ENCODE measurements at places on chromosomes 4 and X. TPM values are rescaled to one million over a fixed set of nuclear protein-coding genes. Genes with fewer than 3 reads are reported as not detected.

DNA sequence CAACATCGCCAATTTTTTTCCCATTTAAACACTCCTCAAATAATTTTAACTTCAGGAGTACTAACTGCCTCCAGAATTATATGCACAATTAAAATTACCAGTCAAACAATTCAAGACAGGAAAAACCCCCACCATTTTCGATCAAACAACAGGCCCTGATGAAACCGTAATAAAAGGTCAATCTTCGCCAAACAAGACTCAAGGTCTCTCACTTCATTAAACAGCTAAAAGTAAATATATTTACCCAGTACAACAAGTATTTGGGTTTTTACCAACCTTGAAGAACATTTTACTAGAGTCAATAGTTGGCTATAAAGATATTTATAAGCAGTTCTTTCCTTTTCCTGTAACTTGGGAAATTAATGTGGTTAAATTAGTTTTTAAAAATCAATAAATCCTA is 28.3 kb downstream of the RFC1 start:
- no peak for DNase-seq

GRCh38 chr4:38919494-38919893 is 51.9 kb downstream of the FAM114A1 start:
- no peak for DNase-seq

GRCh38 chr4:151689211-151689991 is 71.4 kb downstream of the GATB start:
- no peak for DNase-seq

DNA sequence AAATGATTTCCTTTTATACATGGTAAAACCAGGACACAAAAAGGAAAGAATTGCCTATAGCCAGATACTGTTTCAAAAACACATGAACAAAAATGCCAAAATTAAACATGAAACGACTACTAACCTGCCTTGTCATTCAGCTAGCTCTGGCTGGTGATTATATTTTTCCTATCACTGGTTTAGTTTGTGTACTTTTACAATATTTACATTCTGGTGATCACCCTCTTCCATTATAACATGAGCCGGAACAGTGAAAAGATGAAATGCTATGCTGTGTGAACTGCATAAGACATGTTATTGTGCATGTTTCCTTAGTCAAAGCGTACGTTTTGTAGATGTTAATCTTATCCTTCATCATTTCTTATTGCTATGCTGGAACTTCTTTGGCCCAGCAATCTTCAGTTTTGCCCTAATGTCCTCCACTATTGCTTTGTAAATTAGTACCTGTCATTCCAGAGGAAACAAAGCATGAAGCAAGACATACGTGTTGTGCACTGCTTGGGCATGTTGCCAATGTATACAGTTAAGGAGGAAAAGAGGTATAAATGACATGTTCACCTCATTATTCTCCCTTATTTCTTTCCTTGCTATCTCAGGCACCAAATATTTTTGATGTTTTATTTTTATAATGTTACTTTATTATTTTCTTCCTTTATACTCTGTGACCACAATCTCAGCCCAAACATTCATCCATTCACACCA is 386.3 kb downstream of the ARHGAP24 start:
- peak; percentile 11 for DNase-seq

- DNase-seq = no peak
Observed at GRCh38 chrX:4963432-4963831, 1250.0 kb upstream of the PRKX start.

- no peak for DNase-seq
Observed at GRCh38 chrX:144295921-144296320, 412.1 kb downstream of the UBE2NL start.

- no peak for DNase-seq
Observed at GRCh38 chr4:133143775-133144430, 5.2 kb upstream of the PCDH10 start.

- DNase-seq = no peak
Observed at GRCh38 chr4:140031706-140032105, 122.3 kb downstream of the MAML3 start.

DNA sequence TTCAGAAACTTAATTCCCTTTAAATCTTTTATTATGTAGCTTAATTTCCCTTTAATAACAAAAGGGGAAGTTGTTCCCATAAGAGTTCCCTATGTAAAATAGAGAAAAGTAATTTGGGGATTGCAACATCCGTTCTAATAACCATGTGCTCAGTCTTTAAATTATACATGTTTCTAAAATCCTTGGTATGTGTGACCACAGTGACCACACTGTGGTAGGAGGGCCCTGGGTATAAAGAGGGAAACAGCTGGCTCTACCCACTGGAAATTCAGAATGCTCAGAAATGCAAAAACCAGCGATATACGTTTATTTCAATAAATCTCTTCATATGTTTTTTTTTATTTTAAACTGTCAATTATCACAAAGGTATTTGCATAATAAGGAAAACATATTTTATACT is 219.1 kb downstream of the FGF13 start:
- no peak for DNase-seq

- DNase-seq = no peak
Observed at GRCh38 chr4:108559068-108559793, 61.1 kb upstream of the RPL34 start.

- DNase-seq = no peak
Observed at GRCh38 chr4:125620066-125620860, 305.5 kb downstream of the FAT4 start.

DNA sequence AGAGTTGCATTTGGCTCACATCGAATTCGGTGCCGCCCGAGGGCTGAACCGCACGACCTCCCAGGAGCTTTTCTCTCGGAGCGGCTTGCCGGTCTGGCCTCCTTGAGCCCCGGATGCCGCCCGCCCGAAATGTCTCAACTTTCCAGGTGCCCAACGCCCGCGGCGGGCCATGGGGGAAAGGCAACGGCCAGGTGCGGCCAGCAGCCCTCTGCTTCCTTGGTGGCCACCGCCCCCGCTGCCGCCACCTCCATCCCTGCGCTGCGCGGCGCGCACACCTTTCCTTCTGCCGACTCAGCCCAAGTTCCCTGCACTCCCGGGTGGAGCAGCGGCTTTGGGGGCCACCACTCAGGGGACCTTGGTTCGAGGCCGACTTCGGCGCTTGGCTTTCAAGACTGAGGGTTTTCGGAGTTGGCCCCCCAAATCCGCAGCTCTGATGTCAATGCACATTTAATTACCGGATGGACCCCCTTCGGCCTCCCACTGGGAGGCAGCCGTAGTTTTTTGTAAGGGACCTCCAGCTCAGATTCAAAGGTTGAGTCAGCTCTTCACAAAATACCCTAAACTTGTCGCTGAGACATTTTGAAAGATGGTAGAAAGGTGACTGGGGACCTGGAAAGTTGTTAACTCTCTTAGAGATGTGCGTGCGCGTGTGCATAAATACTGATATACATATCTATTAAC is 1.1 kb downstream of the AFF2 start:
- no peak for DNase-seq

- peak; percentile 23 for DNase-seq
Observed at GRCh38 chrX:68114573-68115129, 318.6 kb downstream of the OPHN1 start.

DNA sequence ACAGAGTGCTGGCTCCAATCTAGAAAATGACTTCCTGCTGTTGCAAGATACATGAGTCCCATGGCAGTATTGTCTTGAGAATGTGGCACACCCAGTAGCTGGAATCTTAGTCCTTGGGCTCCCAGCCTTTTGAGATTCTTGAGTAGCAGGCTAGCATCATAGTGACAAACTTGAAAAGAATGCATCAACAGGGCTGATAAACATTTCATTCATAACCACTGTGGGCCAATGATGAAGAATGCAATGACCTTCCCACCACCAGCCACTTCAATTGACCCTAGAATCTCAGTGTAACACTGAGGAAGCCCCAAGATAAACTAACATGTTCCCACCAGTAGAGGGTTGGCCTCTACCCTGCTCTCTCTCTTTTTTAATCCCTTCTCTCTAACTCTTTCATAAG is 329.3 kb downstream of the GBA3 start:
- no peak for DNase-seq

GRCh38 chrX:11446949-11447348 is 153.7 kb downstream of the AMELX start:
- no peak for DNase-seq

DNA sequence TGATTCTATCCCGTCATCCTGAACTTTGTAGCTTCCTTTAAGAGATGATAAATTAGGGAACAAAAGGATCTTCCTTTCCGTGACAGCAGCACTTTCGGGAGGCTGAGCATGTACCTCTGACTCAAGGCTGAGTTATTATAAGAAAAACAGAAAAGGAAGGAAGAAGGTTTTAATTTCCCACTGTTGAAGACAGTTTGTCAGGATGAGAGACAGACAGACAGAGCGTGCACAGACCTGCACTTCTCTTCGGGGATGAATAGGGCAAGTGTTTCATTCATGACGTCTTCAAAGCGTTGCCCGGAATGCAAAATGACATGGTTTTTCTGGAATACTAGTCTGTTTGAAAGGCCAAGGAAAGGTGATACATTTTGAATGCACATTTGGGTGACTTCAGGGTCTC is 405.3 kb upstream of the FAT1 start:
- DNase-seq = no peak

DNA sequence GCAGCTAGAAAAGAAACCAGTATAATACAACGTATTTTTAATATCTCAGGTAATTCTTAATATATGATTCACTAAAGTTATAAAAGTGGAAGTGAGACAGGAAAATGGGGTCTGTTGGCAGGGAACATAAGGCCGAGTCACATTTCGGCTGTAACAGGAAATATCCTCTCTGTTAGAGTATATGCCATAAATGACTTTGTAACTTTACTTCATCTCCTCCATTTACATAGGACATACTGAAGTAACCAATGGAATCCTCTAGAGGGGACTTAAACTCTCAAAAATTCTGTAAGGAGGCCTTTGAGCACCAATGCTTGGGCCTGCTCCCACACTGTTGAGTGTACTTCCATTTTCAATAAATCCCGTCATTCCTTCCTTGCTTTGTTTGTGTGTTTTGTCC is 71.3 kb downstream of the ANKRD17 start:
- DNase-seq = no peak

GRCh38 chr4:5280828-5281227 is 229.5 kb downstream of the STK32B start:
- no peak for DNase-seq

GRCh38 chr4:30191902-30192301 is 528.3 kb upstream of the PCDH7 start:
- DNase-seq = no peak

GRCh38 chrX:132986556-132986955 is 28.1 kb upstream of the HS6ST2 start:
- no peak for DNase-seq

GRCh38 chrX:112761242-112762207 is 79.1 kb downstream of the AMOT start:
- no peak for DNase-seq

DNA sequence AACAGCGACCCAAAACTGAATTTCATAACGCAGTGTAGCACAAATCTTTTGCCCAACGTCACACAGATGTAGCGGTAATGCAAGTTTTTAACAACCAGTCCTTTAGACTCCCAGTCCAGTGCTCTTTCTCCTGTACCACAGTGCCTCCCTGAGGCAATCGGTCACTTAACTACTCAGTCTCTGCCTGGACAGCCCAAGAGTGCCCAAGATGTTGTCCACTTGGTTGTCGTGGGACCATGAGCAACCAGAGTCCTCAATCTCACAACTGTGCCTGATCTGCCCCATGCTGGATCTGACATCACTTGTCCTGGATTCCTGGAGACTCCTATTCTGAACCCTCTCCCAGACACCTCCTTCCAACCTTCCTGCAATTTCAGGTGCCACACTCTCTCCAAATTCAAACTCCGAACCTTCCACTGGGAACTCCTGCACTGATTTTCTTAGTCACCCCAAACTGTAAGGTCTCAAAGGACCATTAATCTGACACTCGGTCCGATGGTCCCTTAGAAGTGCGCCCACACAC is 702 bp downstream of the MMGT1 start:
- no peak for DNase-seq

GRCh38 chrX:84216406-84216805 is 28.4 kb upstream of the RPS6KA6 start:
- no peak for DNase-seq

DNA sequence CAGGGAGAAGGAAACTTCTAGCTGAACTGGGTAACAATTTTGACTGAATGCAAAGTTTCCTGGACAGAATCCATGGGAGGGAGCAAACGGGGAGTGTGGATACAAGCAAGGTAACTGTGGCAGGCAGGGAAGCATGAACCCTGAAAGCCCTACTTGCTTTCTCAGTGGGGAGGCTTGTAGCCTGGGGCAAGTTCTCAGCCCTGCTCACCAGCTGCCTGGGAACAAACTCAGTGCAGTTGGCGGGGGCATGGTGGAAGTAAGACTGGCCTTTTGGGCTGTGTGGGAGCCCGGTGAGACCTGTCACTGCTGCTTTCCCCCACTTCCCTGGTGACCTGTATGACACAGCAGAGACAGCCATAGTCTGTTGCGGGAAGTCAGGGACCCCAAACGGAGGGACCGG is 14.0 kb upstream of the TEX13B start:
- DNase-seq = no peak

GRCh38 chrX:17792826-17793225 is 55.5 kb downstream of the SCML1 start:
- DNase-seq = no peak

DNA sequence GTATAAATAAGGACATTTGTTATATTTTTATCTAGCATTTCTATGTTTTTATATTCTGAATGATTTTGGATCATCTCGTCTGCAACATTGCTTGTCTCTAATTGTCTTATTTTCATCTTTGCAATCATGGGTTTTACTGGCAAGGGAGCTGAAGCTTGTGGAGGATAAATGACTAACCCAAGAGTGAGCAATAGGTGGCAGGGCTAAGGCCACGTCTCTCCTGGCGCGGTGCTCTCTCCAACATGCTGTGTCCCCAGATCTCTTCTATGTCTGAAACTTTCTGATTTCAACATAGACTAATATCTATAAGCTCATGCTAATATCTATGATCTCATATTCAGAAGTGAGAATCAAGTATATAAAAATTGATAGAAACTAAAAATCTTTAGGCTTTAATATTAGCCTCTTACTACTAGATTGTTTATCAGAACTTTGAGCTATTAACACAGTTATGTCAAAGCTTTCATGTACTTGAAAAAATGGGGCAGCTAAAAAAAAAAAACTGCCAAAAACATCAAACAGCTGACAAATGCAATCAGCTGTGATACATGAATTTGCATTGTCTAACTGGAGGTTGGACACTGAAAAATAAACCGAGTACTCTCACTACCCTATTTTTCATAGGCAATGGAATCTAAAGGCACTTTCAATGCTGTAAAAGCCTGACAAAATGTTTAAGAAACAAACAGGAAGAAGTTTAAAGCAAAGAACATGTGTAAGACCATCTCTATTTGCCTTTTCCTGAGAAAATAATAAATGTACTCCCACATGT is 169.2 kb downstream of the TMA16 start:
- DNase-seq = no peak

- no peak for DNase-seq
Observed at GRCh38 chr4:48543796-48544195, 53.7 kb downstream of the ZAR1 start.

GRCh38 chr4:135240796-135241195 is 1039.2 kb upstream of the PABPC4L start:
- DNase-seq = no peak

- DNase-seq = no peak
Observed at GRCh38 chr4:38759790-38760122, 23.0 kb downstream of the TLR10 start.

The MCTS1 gene
- total RNA-seq = 31.5 TPM

The CSTF2 gene
- total RNA-seq = 23.9 TPM

The PLAC1 gene
- total RNA-seq = not detected

The WAS gene
- total RNA-seq = 2.4 TPM

The SLIT2 gene
- 6.5 TPM for total RNA-seq

The SHOX gene
- 0.36 TPM for total RNA-seq

The NXF2B gene
- total RNA-seq = not detected

All from left colon (tissue), 2 donors.